Mesothelial cell of epicardium (in vitro differentiated cells): ENCODE measurements at places on chromosomes 7 and 10. TPM values are rescaled to one million over a fixed set of nuclear protein-coding genes. Genes with fewer than 3 reads are reported as not detected.
A peak's percentile ranks its signal among the peaks of the same experiment; 100 is the strongest.

DNA sequence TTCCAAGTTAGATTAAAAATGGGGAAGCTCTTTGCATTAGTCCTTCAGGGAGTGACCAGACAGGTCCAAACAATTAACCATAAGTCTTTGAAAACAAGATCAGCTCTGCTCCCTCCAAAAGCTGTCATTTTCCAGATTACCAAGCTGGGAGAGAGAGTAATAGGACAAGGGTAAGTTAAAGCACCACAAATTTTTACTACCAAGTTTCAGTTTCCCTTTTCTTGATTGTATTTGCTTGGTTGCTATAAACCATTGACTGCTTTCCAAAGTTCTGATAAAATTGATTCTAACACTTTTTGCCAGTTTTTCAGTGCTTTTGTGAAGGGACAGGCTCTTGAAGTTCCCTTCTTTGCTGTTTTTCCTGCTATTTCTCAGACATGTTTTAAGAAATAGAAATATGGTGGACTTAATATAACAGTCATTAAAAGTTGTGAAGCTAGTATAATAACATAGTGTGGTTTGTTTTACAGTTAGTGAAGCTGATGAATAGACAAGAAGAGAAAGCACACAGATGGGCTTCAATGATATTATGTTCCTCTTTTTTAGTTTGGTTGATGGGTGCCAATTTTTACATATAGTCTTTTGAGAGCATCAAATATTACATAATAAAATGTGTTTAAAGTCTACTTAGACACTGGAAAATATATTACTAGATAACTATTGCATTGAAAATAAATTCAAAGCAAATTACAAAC lies 40.0 kb upstream of the ZNF365 start:
- DNase-seq: no peak
- H3K27me3 ChIP-seq: peaks cover 2% of the 10 kb centered on the region
- H3K27ac ChIP-seq: no peak overlapping the region
- H3K36me3 ChIP-seq: no peaks in the 10 kb centered on the region
- no peak overlapping the region for H3K4me3 ChIP-seq
- no peaks in the 10 kb centered on the region for H3K4me1 ChIP-seq

AKR1E2 gene
- 7.9 to 9.3 TPM (median 8.4 TPM) in 3 replicates for total RNA-seq

KIAA1549 gene
- total RNA-seq: 33.9 to 34.8 TPM (median 34.1 TPM) in 3 replicates

DNA sequence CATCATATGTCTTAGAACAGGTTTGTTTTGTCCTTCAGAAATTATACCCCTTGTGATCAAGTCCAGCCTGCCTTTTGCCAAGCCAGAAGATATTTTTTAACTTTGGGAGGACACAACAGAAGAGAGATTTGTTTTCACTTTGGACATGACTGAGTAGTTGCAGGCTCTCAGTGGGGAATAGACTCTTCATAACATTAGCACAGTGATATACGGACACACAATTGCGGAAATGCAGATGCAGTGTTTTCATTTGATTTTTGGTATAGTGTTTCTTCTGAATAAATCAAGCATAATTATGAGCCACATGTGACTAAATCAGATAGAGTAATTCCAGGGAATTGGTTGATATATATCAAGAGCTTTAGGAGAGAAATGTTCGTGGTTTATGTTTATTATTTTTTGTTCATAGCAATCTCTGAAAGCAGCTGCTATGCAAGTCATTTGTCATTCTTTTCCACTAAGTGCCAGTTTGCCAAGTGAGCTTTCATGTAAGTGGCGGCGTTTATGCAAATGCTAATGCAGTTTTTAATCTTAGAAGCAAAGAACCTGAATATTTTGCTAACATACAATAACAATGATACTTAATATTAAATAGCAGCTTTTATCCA lies 69.6 kb upstream of the HDAC9 start:
- H3K4me1 ChIP-seq: peaks cover 47% of the 10 kb centered on the region
- DNase-seq: no peak
- peak overlapping the region; percentile 44 for H3K27ac ChIP-seq
- no peaks in the 10 kb centered on the region for H3K27me3 ChIP-seq

- no peaks in the 10 kb centered on the region for H3K27me3 ChIP-seq
- peak overlapping the region; percentile 43 for H3K27ac ChIP-seq
- DNase-seq: no peak
- peaks cover 50% of the 10 kb centered on the region for H3K4me1 ChIP-seq
Observed at GRCh38 chr7:47711776-47712175, 129.9 kb upstream of the TNS3 start.

GRCh38 chr10:34505338-34505737 lies 309.8 kb downstream of the PARD3 start:
- DNase-seq: no peak
- H3K4me1 ChIP-seq: peaks cover 3% of the 10 kb centered on the region
- H3K36me3 ChIP-seq: peaks cover 6% of the 10 kb centered on the region
- no peaks in the 10 kb centered on the region for H3K27me3 ChIP-seq
- peak overlapping the region; percentile 7 for H3K27ac ChIP-seq
- no peak overlapping the region for H3K4me3 ChIP-seq

- DNase-seq: no peak
- H3K27ac ChIP-seq: no peak overlapping the region
- peaks cover 41% of the 10 kb centered on the region for H3K4me1 ChIP-seq
- no peaks in the 10 kb centered on the region for H3K36me3 ChIP-seq
- H3K4me3 ChIP-seq: no peak overlapping the region
Observed at GRCh38 chr10:73588656-73589055, 2.5 kb downstream of the USP54 start.

DNA sequence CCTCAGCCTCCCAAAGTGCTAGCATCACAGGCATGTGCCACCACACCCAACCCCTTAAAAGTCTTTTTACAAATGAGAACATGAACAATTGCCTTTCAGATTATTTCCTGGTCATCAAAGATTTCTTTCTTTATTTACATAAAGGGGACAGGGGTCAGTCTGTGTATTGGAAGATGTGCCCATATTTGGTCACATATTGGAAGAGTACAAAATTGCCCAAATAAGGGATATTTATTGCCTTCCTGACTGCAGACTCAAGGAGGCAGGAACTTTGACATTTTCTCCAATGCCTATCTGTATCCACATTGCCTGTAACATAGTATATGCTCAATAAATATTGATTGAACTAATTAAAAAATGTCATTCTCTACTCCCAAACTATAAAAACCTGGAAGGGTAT lies 25.9 kb upstream of the HERPUD2 start:
- no peaks in the 10 kb centered on the region for H3K36me3 ChIP-seq
- peaks cover 12% of the 10 kb centered on the region for H3K4me1 ChIP-seq
- no peak overlapping the region for H3K4me3 ChIP-seq
- H3K27me3 ChIP-seq: no peaks in the 10 kb centered on the region
- no peak for DNase-seq
